ENCODE measurements at places on chromosomes 3 and 15.

DNA sequence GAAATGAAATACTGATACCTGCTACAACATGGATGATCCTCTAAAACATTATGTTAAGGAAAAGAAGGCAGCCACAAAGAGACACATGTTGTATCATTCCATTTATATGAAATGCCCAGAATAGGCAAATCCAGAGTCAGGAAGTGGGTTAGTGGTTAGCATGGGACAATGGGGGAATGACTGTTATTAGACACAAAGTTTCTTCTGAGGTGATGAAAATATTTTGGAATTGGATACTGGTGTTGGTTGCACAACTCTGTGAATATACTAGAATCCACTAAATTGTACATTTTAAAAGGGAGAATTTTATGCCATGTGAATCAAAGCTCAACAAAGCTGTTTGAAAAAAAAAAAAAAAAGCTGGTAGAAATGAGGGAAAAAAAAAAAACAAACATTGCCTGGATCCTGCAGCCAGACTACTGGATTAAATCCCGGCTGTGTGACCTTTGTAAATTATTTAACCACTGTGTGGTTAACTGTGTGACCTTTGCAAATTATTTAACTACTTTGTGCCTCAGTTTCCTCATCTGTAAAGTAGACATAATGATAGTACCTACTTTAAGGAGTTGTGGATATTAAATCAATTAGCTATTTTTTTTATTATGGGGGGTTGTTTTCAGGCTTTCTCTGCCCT is 75.6 kb upstream of the PRICKLE2 start:
- DNase-seq: no peak

DNA sequence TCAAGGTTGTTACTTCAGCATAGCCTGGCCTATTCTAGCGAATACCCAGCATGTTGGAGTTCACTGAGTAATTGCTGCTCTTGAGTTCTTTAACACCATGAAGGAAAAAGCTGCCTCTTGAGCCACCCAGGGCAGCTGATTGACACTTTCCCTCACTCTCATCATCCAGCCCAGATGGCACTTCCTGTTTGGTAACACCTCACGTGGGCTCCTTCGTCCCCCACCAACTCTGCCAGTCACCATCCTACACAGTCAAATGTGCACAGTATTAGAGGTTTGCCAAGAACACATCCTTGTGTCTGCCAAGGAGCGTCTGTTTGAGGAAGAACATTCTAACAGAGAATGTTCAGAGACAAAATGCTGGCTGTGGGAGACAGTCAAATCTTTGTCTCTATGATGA is 266.3 kb downstream of the RPLP1 start:
- no peak for DNase-seq

GRCh38 chr3:178140531-178141304 is 395.5 kb upstream of the KCNMB2 start:
- DNase-seq: no peak

- DNase-seq: no peak
These were observed 136.2 kb downstream of the USP13 start for GRCh38 chr3:179788996-179789395.

GRCh38 chr15:55796321-55796965 is 53.5 kb upstream of the PRTG start:
- DNase-seq: no peak

DNA sequence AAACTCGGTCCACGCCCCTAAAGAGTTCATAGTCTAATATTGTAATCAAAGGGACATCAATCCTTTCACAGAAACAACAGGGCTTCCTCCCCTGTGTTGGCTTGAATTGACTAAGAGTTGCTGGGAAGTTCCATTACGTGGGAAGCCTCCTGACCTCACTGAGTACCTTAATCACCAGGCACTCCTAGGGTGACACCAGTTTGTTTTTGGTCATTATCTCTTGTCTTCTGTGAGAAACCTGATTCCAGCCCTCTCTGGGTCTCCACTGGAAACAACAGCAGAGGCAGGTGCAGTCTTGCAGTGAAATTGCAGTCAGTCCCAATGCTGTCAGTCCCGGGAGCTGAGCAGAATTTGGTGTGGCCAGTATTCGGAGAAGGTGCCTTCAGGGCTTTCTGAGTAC is 55.4 kb downstream of the BOC start:
- DNase-seq: no peak

- DNase-seq: no peak
These were observed 101.4 kb downstream of the TNIK start for GRCh38 chr3:171358881-171359198.

DNA sequence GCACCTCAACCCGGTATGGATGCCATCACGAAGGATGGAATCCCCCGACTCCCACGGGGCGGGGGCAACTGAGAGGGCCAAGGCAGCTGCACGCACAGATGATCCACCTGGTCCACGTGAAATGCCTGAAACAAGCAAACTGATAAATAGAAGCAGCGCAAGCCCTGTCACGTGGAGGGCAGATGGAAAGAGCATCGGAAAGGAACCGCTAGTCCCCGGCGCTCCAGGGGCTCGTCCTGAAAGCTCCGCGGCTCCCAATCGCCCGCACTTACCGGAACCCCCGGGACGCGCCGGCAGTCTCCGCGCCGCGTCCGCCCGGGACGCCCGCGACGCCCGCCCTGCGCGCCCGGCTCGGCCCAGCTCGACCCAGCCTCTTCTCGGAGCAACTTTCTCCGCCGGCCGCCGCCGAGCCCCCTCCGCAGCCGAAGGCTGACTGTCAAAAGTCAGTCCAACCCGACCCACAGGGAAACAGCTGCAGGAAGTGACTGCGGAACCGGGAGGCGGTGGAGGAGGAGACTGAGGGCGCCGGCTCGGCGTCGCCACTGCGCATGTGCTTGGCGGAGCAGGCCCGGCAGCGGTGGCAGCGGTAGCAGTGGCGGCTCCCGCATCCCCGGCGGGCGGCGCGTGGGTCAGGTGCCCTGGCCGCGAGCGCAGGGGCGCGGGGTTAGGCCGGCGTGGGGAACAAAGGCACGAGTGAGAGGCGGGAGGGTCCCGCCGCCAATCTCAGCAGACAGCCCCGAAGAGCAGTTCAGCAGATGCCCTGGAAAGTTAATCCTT is at the start of gene ZMAT3:
Gene ZMAT3, minus strand, starts transcription at position 487 of the 777 bp plus-strand sequence. CDS start 4,057 bp downstream, outside the sequence.
- peak; percentile 82 for DNase-seq

DNA sequence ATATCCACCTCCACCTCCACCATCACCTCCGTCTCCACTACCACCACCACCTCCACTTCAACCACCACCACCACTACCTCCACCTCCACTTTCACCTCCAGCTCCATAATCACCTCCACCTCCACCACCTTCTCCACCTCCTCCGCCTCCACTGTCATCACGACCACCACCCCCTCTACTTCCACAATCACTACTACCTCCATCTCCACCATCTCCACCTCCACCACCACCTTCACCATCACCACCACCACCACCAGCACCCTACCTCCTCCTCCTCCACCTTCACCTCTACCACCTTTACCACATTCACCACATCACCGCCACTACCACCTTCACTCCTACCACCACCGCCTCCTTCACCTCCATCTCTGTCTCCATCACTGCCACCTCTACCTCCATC is 435.7 kb downstream of the MCTP2 start:
- DNase-seq: no peak

- DNase-seq: no peak
These were observed 47.5 kb upstream of the EPHB3 start for GRCh38 chr3:184514171-184514490.

- DNase-seq: no peak
These were observed 294.6 kb downstream of the NTRK3 start for GRCh38 chr15:87961851-87962420.

DNA sequence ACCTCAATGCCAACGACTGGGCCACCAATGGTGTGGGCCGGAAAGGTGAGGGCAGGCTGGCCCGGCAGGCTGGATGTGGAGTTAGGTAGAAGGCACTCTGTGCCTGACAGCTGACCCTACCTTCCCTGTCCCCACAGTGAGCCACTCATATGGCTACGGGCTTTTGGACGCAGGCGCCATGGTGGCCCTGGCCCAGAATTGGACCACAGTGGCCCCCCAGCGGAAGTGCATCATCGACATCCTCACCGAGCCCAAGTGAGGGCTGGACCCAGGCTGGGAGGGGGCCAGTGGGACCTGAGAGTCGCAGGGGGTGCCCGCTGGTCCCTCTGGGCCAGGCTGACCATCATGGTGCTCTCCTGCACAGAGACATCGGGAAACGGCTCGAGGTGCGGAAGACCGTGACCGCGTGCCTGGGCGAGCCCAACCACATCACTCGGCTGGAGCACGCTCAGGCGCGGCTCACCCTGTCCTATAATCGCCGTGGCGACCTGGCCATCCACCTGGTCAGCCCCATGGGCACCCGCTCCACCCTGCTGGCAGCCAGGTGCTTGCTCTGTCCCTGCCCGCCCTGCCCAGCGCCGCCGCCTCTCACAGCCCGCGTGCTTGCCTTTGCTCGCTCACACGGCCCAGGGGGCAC is 4.5 kb upstream of the FES start:
- DNase-seq: no peak

- no peak for DNase-seq
These were observed 197.8 kb downstream of the TNIK start for GRCh38 chr3:171262431-171262830.

DNA sequence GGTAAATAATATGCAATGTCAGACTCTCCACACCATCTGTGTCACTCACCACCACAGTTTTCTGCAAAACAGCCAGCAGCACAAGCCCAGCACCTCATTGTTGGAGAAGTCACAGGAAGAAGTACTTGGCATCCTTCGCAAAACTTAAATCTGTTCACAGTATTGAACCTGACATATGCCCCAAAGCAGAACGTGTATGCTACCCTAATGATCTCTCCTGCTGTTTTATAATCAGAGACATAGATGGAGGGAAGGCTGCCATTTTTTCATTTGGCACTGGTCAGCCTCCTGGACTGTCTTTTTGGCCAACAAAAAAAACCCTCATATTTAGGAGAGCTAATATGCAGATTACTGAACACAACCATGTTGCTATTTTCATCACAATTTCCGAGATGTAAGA is 1272.9 kb downstream of the ROBO1 start:
- DNase-seq: no peak

GRCh38 chr15:41926185-41927056 is 32.6 kb upstream of the SPTBN5 start:
- no peak for DNase-seq

GRCh38 chr15:87843312-87843711 is 413.2 kb downstream of the NTRK3 start:
- no peak for DNase-seq

DNA sequence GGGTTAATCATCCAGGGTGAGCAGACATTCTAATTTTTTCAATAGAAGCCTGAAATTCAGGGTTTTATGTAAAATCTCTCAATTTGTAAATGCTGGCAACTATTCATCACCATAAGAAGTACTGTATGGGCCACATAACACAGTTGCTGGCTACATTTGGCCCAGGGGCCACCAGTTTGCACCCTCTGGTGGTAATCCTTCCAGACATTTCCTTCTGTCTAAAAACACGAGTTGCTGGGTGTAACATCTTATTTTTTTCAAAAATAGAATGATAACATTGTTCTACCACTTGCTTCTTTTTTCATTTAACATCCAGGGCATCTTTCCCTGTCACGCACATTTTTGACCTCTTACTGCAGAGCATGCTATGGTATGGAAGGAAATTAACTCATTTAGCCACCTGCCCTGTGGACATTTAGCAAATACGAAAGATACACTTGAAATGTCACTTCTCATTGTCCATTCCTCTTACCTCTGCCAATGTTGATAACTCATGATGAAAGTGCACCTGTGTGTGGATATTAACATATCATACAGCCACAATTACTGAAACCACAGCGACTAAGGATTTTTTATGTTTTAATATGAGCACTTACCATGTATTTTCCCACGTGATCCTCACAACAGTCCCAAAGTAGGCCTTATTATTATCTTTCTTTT is 117.5 kb upstream of the ARHGEF3 start:
- DNase-seq: no peak

- no peak for DNase-seq
These were observed 517 bp downstream of the FBN1 start for GRCh38 chr15:48644827-48645557.

- no peak for DNase-seq
These were observed 732.9 kb downstream of the VGLL3 start for GRCh38 chr3:86257955-86258641.

DNA sequence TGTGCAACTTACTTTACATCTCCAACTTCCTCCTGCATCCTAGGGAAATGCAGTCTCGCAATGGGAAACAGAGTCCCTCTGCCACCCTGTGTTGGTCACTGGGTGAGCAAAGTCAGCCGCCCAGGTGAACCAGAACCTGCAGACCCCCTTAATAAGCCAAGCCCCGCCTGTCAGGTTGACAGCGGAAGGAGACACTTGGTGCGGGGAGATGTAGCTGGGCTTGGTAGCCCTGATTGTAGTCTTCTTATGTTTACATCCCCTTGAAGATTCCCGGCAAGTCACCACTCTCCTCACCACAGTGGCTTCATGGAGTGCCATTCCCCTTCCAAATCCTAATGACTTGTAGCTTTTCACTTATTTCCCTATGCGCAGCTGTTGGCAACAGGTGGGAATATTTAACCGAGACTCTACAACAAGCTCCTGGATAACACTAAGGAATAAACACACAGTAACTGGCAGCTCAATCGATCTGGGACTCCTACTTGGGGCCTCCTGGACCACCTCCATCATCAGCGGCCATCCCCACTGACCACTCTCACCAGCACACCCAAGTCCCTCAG is 17.7 kb upstream of the CLSTN2 start:
- no peak for DNase-seq

GRCh38 chr3:102443021-102443420 is 8.2 kb downstream of the ZPLD1 start:
- no peak for DNase-seq

DNA sequence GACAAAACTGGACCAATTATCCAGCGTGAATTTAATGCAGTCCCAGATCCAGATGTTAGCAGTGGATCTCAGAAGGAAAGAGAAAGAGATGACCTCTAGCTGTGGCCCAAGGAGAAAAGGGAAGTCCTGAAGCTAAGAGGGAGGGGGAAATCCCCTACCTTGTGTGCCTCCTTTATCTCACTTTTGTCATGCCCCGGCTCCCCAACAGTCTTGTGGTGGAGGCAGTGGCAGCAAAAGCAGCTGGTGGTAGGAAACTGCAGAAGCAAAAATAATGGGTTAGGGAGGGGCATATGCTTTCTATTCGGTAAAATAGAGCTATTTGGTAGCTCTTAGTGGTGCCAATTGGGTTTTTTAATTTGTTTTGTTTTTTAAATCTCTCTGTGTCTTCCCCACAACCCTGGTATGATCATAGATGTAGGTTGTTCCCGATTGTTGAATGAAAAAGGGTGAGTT is 56.5 kb downstream of the MCTP2 start:
- DNase-seq: no peak
